T-cell (primary cell): ENCODE measurements at places on chromosomes 5 and 9. TPM values are rescaled to one million over a fixed set of nuclear protein-coding genes. Genes with fewer than 3 reads are reported as not detected.
A peak's percentile ranks its signal among the peaks of the same experiment; 100 is the strongest.

- H3K27me3 ChIP-seq: no peaks in the 10 kb centered on the region
Measured at GRCh38 chr5:110366716-110367115, 359.8 kb downstream of the TMEM232 start.

Gene IGFBPL1
- total RNA-seq: not detected

Gene ZFP2
- total RNA-seq: 1.1 TPM

GRCh38 chr9:121576281-121577075, 75.0 kb upstream of the DAB2IP start:
- no peak overlapping the region for H3K27ac ChIP-seq
- DNase-seq: no peak
- no peaks in the 10 kb centered on the region for H3K36me3 ChIP-seq
- no peaks in the 10 kb centered on the region for H3K27me3 ChIP-seq
- H3K4me3 ChIP-seq: no peak overlapping the region

- no peak overlapping the region for H3K4me3 ChIP-seq
- H3K27me3 ChIP-seq: no peaks in the 10 kb centered on the region
- H3K4me1 ChIP-seq: no peaks in the 10 kb centered on the region
- no peak for DNase-seq
Measured at GRCh38 chr9:10331157-10331556, 281.6 kb downstream of the PTPRD start.

DNA sequence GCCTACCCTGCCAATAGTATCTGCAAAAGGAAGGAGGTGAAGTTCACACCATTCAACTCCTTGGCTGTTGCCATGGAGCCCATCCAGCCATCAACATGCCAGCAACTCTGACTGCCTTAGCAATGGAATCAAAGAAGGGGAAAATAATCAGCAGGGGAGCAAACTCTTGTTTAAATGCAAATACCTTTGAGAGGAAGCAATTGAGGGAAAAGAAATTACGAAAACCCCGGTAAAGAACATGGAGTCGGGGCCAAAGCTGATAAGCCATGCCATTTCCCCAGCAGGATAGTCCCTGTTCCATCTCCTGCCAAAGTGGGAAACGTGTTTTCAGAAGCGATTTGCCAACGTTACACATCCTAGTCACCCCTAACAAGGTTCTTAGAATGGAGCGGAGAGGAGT, 69.0 kb downstream of the MFAP3 start:
- no peaks in the 10 kb centered on the region for H3K4me1 ChIP-seq
- no peak for DNase-seq
- no peak overlapping the region for H3K4me3 ChIP-seq
- H3K27ac ChIP-seq: no peak overlapping the region

- peaks cover 2% of the 10 kb centered on the region for H3K27me3 ChIP-seq
- DNase-seq: no peak
- no peaks in the 10 kb centered on the region for H3K4me1 ChIP-seq
Measured at GRCh38 chr5:149616727-149617285, 35.5 kb downstream of the ARHGEF37 start.

- H3K27ac ChIP-seq: no peak overlapping the region
- no peak overlapping the region for H3K4me3 ChIP-seq
- H3K36me3 ChIP-seq: no peaks in the 10 kb centered on the region
Measured at GRCh38 chr9:132367613-132368313, 13.0 kb upstream of the SETX start.

DNA sequence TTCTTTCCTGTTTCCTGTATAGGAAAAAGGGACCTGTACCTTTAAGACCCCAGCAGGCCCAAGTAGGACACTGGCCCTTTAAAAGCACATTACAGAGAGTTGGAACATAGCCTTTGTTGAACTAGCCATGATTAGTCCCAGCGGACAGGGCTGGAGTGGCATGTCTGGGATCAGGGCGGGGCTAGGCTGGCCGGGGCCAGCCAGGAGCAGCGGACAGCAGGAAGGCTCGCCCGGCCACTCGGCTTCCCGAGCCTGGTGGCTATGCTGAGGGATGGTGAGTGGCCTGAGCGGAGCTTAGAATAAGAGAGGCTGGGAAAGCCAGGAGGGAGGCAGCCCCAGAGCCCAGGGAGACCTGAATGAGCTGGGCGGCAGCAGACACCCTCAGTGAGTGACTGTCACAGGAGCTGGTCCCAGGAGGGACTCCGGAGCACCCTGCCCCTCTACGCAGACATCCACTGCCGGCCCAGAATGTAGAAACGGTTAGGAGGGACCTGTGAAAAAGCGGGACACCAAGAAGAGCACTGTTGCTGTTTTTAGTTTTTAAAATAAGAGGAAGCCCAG, 92.1 kb downstream of the DAB2IP start:
- no peaks in the 10 kb centered on the region for H3K36me3 ChIP-seq
- no peak overlapping the region for H3K27ac ChIP-seq
- DNase-seq: no peak

- no peaks in the 10 kb centered on the region for H3K36me3 ChIP-seq
- H3K4me3 ChIP-seq: no peak overlapping the region
- no peak overlapping the region for H3K27ac ChIP-seq
- H3K27me3 ChIP-seq: no peaks in the 10 kb centered on the region
- no peak for DNase-seq
Measured at GRCh38 chr5:88130211-88130815, 138.3 kb downstream of the TMEM161B start.

DNA sequence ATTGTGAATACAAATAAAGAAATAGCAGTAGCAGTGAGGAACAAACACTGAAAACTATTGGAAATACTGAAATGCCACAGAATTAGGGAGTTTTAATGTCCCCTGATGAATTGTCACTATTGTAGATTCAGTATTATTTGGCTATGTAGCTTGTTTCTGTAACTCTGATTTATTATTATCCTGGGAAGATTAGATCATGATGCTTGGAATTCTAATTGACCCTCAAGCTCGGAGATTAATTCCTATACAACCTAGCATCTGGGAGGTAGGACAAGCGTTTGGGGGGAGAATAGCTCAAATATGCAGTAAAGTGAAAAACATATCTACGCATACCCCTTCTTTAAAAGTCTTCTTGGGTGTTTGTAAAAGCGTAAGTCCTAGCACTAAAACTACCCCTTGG, 15.1 kb upstream of the MAN2A1 start:
- H3K27ac ChIP-seq: no peak overlapping the region
- H3K4me1 ChIP-seq: no peaks in the 10 kb centered on the region
- H3K27me3 ChIP-seq: no peaks in the 10 kb centered on the region

Gene TMEM161B
- 24.4 TPM for total RNA-seq

Gene IL17B
- total RNA-seq: not detected

GRCh38 chr9:109254317-109254716, 66.5 kb downstream of the EPB41L4B start:
- no peaks in the 10 kb centered on the region for H3K27me3 ChIP-seq
- no peak overlapping the region for H3K4me3 ChIP-seq
- no peak overlapping the region for H3K27ac ChIP-seq
- no peak for DNase-seq
- H3K36me3 ChIP-seq: no peaks in the 10 kb centered on the region

Gene FAM81B
- not detected for total RNA-seq

- H3K27ac ChIP-seq: peak overlapping the region; percentile 69
- peaks cover 19% of the 10 kb centered on the region for H3K4me1 ChIP-seq
- H3K36me3 ChIP-seq: no peaks in the 10 kb centered on the region
- no peaks in the 10 kb centered on the region for H3K27me3 ChIP-seq
Measured at GRCh38 chr5:55021821-55022220, 2.2 kb upstream of the GZMK start.

- H3K36me3 ChIP-seq: peaks cover 2% of the 10 kb centered on the region
- no peak overlapping the region for H3K4me3 ChIP-seq
- no peak overlapping the region for H3K27ac ChIP-seq
- no peak for DNase-seq
Measured at GRCh38 chr9:106929471-106930177, 66.7 kb downstream of the ZNF462 start.

Gene CCL27
- not detected for total RNA-seq

DNA sequence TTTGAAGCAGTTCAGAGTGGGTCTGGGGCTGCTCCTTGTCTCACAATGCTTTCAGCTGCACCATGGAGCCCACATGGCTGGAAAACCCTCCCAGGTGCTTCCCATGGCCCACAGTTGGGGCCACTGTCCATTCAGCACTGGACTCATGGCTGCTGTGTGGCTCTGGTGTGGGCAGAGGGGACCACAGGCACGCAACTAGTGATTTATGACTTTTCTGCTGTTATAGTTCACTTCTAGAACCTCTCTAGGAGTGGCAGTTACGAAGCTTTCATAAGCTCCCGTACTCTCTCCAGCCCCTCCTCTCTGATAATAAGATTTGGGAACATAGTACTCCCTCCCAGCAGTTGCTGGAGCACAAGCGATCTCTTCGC, 29.0 kb downstream of the GLRA1 start:
- H3K27me3 ChIP-seq: peaks cover 6% of the 10 kb centered on the region
- no peaks in the 10 kb centered on the region for H3K4me1 ChIP-seq
- H3K4me3 ChIP-seq: no peak overlapping the region
- DNase-seq: no peak

GRCh38 chr5:146967646-146968045, 89.1 kb upstream of the PPP2R2B start:
- DNase-seq: no peak
- H3K27me3 ChIP-seq: no peaks in the 10 kb centered on the region
- no peak overlapping the region for H3K27ac ChIP-seq
- H3K4me1 ChIP-seq: no peaks in the 10 kb centered on the region
- H3K4me3 ChIP-seq: no peak overlapping the region

- H3K4me1 ChIP-seq: no peaks in the 10 kb centered on the region
- H3K36me3 ChIP-seq: no peaks in the 10 kb centered on the region
- no peak overlapping the region for H3K4me3 ChIP-seq
- peaks cover 49% of the 10 kb centered on the region for H3K27me3 ChIP-seq
Measured at GRCh38 chr5:138702166-138703077, 50.8 kb upstream of the CTNNA1 start.

Gene PDE6A
- not detected for total RNA-seq

- no peaks in the 10 kb centered on the region for H3K4me1 ChIP-seq
- H3K27ac ChIP-seq: no peak overlapping the region
- peaks cover 48% of the 10 kb centered on the region for H3K27me3 ChIP-seq
Measured at GRCh38 chr5:138721979-138722378, 31.2 kb upstream of the CTNNA1 start.

GRCh38 chr5:5327126-5327525, 95.4 kb upstream of the ICE1 start:
- H3K4me3 ChIP-seq: no peak overlapping the region
- H3K27me3 ChIP-seq: no peaks in the 10 kb centered on the region
- H3K36me3 ChIP-seq: no peaks in the 10 kb centered on the region
- no peaks in the 10 kb centered on the region for H3K4me1 ChIP-seq

Gene KDM4C
- 76.0 TPM for total RNA-seq

DNA sequence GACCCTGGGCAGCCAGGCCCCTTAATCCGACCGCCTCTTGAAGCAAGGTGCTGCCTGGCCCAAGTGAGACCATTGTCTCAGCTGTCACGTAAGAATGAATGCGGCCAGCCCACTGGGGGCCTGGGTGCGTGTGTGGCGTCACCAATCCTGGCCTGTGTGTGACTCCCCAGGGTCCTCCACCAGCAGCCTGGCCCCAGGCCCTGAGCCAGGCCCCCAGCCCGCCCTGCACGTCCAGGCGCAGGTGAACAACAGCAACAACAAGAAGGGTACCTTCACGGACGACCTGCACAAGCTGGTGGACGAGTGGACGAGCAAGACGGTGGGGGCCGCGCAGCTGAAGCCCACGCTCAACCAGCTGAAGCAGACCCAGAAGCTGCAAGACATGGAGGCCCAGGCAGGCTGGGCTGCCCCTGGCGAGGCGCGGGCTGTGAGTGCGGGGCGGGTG, 124.2 kb downstream of the WNK2 start:
- H3K4me3 ChIP-seq: no peak overlapping the region
- DNase-seq: no peak

DNA sequence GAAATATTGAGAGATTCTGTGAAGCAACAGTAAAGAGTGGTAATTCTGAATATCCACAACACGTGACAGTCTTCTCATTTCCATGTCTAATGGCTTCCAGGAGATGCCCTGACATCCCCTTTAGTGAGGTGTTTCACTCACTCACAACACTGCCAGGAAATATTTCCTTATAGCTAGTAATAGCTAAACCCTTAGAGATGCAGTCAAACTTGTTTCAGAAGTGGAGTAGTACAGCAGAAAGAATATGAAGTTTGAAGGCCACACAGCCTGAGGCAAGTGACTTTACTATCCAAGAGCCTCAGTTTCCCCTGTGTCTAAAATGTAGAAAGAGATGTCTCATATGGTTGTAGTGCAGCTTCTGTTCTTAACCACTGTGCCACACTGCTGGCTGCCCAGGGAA, 139.2 kb downstream of the CDK5RAP2 start:
- no peak overlapping the region for H3K4me3 ChIP-seq
- H3K27ac ChIP-seq: no peak overlapping the region
- H3K36me3 ChIP-seq: peaks cover 89% of the 10 kb centered on the region
- DNase-seq: no peak

DNA sequence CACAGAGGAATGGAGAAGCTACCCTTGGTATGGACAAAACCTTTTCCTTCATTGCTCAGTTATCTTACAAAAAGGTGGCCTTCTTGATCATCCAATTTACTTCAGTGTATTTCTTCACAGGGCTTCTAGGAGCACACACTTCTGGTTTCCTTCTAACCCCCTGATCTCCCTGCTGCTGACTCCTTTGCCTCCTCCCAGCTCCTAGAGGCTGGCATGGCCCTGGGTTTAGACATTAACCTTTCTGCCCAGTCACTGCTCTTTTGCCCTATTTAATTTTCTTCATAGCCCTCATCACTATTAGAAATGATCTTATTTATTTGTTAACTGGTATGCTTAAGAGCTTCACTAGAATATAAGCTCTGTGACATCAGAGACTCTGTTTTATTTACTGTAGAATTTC, 63.2 kb downstream of the ANKRD55 start:
- no peak for DNase-seq
- H3K4me3 ChIP-seq: no peak overlapping the region
- no peak overlapping the region for H3K27ac ChIP-seq
- peaks cover 12% of the 10 kb centered on the region for H3K4me1 ChIP-seq
- H3K36me3 ChIP-seq: no peaks in the 10 kb centered on the region
- H3K27me3 ChIP-seq: no peaks in the 10 kb centered on the region

Gene SLU7
- 73.9 TPM for total RNA-seq

DNA sequence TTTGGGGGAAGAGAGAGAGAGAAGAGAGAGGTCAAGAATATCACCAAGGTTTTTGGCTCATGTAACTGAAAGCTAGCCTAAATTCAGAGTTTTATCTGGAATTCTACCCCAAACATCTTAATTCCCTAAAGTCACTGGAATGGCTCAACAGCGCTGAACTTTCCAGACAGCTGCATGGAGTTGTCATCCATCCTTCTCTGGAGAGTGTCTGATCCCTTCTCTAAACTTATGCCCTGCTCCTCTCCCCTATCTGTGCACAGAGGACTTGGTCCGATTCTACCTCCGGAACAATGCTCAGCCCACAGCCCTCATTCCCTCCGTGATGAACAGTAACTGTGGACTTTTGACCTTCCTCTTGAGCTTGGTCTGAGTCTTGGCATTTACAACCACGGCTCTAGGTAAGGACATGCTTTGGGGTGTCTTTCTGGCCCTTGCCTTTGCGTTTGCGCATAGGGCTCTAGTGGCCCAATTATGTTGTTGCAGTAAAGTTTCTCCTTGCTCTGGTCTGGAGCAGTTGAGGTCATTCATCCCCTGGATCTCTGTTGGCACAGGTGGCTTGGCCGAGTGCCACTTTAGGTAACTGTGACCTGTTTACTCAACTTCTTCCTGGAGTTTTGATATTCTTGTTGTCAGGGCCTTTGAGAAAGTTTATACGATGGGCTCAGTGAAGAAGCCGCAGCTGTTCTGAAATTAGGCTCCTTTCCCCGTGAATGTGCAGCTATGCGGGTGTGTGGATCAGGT, 18.3 kb upstream of the CD180 start:
- peak overlapping the region; percentile 95 for H3K27ac ChIP-seq
- H3K4me1 ChIP-seq: peaks cover 36% of the 10 kb centered on the region
- H3K36me3 ChIP-seq: no peaks in the 10 kb centered on the region
- DNase-seq: no peak
- H3K4me3 ChIP-seq: no peak overlapping the region

GRCh38 chr9:80086386-80086785, 514.6 kb downstream of the TLE4 start:
- H3K4me3 ChIP-seq: no peak overlapping the region
- no peaks in the 10 kb centered on the region for H3K27me3 ChIP-seq
- no peak for DNase-seq
- no peak overlapping the region for H3K27ac ChIP-seq
- no peaks in the 10 kb centered on the region for H3K36me3 ChIP-seq
